ENCODE measurements at places on chromosomes 5 and 9.
A peak's percentile ranks its signal among the peaks of the same experiment; 100 is the strongest.

DNA sequence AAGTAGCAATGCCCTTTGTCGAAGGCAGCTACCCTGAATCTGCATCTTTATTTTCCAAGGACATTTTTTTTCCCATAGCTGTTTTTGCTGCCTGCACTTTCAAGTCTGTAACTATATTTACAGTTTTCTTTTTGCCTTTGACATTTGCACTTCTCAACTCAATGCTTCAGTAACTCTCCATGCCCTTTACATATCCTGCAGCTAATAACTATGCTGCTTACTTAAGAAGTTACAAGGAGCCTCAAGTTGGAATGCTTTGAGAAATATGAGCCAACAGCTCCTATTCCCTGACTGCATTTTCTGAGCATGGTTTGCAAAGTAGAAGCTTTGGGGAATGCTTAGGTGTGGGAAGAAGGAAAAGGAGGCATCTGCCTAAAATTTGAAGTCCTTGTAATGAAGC, 194.8 kb upstream of the TRPC7 start:
- no peak for DNase-seq

- no peak for DNase-seq
Measured at GRCh38 chr9:124257070-124257843, 492 bp upstream of the NEK6 start.

GRCh38 chr5:122126177-122126755, 3.1 kb upstream of the ZNF474 start:
- DNase-seq: no peak

DNA sequence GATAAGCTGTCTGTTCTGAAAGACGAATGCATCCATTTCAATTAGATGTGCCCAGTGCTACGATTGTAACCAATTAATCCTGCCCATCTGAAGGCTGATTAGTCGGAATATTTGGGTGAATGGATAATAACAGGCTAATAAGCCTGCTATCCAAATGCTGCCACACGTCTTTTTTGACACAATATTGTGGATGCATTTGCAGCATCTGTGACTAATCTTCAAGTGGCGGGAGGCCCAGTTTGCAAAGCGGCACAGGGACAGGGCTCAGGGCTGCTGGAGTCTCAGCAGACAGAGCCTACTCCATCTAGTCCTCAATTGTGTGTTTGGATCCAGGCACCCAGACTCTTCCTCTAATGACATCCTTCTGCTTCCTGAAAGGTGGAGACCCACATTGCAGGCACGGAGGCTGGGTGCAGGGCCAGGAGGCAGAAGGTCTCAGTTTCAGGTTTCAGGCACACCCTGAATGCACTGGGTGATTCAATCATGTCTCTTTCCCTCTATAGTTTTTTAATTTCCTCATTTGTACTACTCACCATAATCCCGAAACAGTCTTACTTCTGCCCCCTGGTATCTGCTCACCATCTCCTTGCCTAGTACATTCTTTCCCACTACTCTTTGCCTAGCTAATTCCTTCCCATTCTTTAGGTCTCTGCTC, 169.6 kb downstream of the ASTN2 start:
- no peak for DNase-seq

GRCh38 chr5:55258339-55258738, 24.9 kb upstream of the CCNO start:
- DNase-seq: no peak

DNA sequence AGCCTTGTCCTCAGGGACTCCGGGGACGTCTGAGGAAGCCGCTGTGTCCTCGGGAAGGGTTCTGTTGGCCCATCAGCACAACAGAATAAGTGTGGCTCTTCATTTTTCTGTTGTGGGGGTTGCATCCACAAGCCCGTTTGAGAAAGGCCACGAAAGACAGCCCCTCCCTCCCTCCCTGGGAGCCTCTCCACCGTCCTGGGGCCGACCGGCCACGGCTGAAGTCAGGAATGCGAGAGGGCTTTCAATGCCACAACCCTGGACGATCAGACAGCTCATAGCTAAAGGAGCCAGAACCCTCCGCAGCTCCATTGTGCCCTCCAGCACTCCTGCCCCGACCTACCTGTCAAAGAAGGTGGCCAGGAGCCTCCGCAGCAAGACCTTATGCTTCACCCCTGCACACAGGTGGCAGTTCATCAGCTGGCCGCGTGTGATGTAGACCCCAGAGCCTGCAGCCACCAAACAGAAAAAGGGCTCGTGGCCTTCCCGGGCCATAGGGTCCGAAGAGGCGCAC, 52.4 kb upstream of the UBAC1 start:
- no peak for DNase-seq

GRCh38 chr5:178895615-178896571, at the start of gene ZFP2:
Gene ZFP2, plus strand, starts transcription at chr5:178895913. Its CDS starts 35,401 bp downstream, at chr5:178931314.
- DNase-seq: peak; percentile 15

DNA sequence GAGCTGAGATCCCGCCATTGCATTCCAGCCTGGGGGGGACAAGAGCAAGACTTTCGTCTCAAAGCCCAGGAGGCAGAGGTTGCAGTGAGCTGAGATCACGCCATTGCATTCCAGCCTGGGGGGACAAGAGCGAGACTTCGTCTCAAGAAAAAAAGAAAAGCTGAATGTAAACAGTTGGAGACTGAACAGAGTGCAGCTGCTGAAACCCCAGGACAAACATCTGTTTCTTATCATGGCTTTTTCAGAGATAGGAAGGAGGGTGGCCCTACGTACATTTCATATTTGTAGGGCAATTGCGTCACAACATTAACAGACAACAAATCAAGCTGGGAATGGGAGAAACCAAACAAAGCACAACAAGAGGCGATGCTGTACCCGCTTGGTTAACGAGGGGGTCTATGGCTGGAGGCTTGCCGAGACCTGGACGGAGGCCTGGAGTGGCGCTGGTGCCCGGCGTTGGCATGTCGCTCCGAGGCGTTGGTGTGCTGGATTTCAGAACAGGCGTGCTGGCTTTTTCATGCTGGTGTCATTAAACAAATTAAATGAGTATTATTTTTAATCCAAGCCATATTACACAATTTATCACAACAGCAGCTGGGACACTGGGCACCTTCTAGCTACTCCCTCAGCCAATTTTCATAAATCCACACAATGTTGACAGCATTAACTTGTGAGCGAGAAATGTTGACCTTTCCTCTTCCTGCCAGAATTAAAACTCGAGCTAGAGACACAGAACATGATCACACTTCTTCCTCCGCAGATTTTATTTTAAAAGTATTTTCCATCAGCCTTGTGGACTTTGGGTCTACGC, 76.1 kb downstream of the TLE1 start:
- no peak for DNase-seq

GRCh38 chr9:100492952-100493351, 20.0 kb downstream of the TMEFF1 start:
- DNase-seq: no peak

DNA sequence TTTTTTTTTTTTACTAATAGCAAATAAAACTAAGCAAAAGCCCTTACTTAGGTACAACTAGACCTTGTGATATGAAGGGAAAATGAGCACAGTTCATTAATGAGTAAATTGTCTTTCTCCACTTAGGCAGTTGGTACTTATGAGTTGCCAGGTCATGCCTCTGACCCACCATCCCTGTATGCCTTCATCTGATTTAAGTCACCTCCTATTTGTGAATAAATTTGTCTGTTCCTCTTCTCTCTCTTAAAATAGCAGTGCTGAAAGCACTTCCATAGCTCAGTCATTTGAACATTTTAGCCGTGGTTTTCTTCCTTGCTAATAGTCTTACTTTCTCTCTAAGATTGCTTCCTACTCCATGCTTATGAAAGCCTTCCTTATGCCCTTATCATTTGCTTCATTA, 61.4 kb downstream of the SLC44A1 start:
- DNase-seq: no peak

GRCh38 chr9:35935261-35935660, 22.7 kb downstream of the OR2S2 start:
- DNase-seq: no peak

GRCh38 chr5:143233031-143233430, 170.5 kb downstream of the NR3C1 start:
- no peak for DNase-seq

GRCh38 chr9:18834740-18835361, 198.2 kb downstream of the SAXO1 start:
- no peak for DNase-seq

- no peak for DNase-seq
Measured at GRCh38 chr9:74973714-74974113, 21.0 kb upstream of the C9orf40 start.

DNA sequence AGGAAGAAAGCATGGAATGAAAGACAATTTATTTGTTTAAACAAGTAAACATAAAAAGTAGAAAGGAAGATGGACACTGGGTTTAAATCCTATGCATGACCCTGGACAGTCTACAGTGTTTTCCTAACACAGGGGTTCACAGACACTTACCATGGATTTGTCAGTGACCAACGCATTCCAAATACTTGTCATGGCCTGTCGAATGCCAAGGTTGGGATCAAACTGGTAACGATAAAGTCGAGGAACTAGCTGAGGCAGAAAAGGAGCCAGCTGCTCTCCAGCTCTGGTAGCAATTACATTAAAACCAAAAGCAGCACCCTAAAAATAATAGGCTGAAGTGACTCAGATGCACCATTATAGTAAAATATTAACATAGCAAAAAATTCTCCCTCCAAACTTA, 59.4 kb upstream of the OR2K2 start:
- DNase-seq: no peak

DNA sequence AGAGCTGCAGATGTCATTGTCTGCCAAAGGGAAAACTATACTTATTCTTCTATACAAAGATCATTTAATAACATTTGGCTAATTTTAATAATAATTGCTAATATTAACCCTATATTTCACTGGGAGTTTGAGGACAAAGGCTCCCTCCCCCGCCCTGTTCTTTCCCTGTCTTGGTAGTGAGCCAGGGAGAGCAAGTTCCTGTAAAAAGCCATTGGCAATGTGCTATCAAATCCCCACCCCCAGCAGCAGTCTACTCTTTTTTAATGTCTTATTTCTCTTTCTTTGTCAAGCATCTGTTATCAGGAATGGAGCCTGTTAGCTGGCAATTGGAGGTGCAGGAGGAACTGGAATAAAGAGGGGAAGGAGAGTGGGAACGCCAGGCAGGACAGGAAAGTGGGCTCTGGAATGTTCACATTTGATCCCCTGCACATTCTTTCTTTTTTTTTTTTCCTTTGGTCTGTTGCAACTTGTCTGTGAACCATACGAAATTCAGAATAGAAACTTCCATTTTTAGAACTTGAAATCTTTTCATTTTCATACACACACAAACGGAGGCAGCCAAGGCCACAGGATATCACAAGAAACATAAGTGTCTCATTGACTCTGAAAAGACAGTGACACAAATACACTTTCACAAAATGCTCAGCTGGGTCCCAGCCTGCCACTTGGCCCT, 664.8 kb upstream of the ZNF608 start:
- DNase-seq: no peak

GRCh38 chr5:168746893-168747640, 167.9 kb upstream of the PANK3 start:
- DNase-seq: no peak

DNA sequence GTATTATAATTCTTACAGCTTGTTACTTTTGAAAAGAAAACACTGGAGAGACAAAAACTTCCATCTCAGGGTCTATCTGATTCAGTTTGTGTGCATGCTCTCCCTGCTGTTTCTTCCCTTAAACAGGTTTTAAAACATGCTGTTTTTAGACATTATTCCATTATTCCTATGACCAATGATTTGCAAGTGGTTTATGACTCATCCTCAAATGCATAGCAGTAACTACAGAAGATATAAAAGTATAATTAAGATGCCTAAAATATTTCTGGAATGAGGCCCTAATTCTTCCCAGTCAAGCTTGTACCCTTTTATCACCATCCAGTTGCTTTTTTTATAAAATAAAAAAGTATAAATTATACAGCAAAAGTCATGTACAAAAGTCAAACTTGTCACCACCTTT, 3.7 kb downstream of the DTWD2 start:
- no peak for DNase-seq

GRCh38 chr5:33891788-33892619, at the start of gene ADAMTS12:
Gene ADAMTS12, minus strand, starts transcription at chr5:33891990. Its CDS starts 134 bp downstream, at chr5:33891856.
- DNase-seq: no peak

- no peak for DNase-seq
Measured at GRCh38 chr5:119322948-119323537, 32.8 kb upstream of the TNFAIP8 start.

DNA sequence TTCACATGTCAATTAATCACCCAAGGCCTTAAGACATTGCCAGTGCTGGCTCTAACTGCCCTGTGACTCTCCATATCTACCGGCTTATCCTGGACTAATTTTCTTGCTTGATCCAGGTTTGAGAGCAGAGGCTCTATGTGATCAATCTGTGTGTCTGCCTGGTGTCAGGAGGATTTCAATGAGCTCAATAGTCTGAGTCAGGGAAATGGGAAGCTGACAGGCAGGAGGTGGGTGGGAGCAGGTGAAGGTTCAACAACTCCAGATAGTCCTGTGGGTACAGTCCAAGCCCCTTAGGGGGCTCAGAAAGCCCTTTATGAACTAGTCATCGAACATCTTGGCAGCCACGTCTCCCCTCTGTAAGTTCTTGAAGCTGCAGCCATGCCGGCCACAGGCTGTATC, 72.2 kb downstream of the SHB start:
- no peak for DNase-seq

GRCh38 chr5:36070687-36071571, 4.2 kb upstream of the UGT3A2 start:
- no peak for DNase-seq

- DNase-seq: peak; percentile 18
Measured at GRCh38 chr5:36403632-36404311, 102.1 kb upstream of the RANBP3L start.

DNA sequence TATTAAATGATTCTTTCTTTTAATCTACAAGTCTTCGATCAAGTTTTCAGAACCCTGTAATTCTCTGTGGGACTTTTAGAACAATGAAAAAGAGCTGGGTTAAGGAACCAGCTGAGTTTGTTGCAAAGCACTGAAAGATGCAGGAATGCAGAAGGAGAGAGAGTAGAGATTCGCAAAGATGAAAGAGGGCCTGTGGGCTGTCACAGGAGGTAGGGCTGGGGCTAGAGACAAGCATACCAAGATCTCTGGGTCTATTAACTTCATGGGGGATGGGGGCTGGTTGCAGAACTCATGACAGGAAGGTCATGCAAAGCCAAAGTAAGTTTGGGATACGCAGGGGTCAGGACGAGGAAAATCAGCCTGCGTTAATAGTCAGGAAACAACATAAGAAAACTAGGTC, 81.8 kb downstream of the LURAP1L start:
- DNase-seq: no peak
